ENCODE measurements at places on chromosomes 2 and 18.

DNA sequence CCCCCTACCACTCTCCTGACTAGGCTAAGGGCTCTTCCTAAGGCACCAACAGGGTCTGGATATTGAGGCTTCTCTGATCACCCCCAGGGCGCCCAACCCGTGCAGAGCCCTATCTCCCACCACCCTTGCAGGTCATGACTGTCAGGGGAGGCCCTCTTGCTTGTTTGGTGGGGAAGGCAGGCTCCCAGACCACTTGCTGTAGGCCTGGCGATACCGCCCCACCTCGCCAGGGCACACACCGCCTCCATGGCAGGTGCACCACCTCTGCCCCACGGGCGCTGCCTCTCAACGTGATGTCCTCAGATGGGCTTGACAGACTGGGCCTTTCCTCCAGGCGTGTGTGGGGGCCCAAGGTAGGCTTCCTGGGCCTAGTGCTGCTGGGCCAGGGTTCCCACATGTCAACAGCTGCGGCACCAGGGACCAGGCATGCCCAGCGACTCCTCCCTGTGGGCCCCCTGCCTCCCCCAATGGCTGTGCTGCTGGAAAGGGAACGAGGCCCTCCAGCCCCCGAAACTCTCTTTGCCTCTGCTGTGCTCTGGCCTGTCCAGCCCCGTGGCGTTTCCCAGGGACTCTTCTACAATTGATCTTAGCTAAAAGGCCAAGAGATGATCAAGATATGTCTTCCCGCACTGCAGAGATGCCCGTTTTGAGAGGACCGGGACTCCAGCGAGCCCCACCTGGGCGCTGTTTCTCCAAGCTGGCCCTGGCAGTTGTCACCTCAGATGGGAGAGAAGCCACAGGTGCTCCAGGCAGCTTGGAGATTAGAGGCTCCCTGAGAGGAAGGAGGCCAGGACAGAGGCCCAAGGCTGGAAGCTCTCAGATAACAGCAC is 7.5 kb downstream of the NPPC start:
- no peak for DNase-seq

DNA sequence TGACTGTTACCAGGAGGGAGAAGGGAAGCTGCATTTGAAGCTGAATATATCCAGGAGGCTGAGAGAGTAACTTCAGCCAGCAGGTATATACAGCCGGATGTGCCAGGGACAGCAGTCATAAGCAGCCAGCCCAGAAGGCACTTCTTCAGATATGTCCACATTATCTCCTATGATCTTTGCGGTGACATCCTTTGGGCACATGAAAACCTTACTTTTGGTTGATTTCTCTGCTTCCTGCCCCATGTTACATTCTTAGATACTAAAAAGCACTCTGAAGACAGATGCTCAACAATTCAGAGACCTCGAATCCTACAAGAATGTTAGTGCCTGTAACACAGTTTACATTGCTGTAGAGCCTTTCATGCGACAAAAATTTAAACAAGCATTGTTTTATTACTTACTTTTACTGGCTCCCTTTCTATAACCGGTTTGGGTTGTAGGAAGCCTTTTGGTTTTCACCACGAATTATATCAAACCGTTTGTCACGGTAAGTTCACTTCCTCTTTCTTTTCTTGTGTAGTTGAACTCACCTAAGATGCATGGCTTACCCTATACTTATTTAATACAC is 50.3 kb upstream of the TLK1 start:
- peak; percentile 67 for DNase-seq

DNA sequence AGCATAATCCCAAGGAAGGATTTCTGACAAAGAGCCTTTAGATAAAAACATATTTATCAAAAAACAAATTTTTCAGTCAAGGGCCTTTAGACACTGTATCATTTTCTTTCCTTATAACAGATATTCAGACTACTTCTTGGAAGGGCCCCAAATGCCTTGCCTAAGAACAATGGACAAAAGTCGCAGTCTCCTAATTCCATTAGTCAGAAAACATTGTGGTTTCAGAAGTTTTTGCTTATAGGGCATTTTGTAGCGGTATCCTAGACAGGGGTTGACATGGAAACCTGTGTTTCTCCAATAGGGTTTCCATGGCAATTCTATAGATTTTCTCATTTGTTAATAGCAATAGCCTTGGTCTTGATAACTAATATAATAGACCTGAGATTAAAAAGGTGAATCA is 36.7 kb upstream of the AGPS start:
- no peak for DNase-seq

DNA sequence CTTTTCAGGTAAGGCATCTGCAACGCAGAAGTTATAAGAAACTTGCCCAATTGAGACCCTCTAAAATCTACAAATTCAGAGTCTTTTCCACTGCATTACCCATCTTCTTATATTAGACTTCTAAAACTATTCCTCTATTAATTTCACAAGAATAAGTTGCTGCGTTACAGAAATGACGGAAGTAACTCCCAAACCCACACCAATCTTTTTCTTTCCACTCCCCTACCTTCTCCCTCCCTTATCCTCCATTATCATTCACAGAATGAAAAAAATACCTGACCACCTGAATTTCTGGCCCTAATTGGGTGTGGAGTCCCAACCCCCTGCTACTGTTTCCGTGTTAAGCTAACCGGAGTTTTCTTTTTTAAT is 689 bp downstream of the RPRD1A start:
- DNase-seq = no peak

- no peak for DNase-seq
Measured at GRCh38 chr2:239544918-239545465, 144.2 kb upstream of the HDAC4 start.

DNA sequence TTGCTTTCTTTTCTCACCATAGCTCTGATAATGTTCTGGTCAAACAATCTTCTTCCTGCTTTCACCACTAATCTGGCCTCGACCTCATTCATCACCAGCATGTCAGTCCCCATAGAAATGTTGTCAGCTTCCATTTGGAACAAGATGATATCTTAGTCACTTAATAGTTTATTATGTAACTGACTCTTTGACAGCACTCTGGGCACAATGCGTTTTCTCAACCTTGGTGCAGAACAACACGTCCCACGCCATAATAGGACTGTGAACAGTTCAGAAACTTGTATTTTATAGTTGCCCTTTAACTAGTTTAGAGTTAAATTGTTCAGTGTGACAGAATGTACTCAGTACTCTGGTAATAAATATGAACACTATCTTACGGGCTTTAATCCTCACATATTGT is 106.0 kb downstream of the MC4R start:
- no peak for DNase-seq

DNA sequence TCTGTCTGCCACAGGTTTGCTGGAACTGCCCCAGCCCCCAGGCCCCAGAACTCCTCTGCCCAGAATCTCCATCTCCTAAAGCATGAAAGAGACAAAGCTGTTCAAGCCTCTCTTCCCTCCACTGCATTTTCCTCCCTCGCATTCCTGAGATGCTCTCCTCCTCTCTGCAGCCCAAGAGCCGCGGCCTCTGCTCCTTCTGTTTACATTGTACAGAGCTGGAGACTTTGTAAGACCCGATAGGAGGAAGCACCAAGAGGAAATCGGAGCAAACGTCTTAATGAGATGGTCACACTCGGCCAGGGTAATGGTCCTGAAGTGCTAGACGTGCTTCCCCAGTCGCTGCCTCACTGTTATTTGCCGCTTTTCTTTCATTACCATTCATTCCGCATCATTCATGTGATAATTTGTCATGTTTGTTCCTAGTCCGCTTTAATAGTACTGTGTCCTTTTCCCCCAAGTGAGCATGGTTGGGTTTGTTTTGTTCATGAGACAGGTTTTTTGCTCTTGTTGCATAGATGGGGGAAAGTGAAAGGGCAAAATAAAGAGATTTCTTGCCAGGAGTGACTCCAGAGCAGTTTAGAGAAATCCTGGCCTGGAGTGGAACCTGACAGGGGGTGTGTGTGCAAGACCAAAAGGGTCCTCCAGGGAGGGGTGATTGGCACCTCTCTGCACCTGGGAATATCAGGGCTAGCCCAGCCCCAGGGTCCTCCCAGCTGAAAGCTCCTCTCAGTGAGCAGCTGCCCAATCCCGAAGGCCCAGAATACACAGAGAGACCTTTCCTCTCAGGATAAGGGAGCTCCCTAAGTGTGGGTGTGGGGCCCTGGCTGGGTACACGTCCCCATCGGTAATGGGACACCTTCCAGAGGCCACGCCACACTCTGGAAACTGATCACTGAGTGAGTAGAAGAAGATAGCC is 44.9 kb upstream of the ID2 start:
- DNase-seq = no peak

GRCh38 chr2:139763705-139764104 is 983.5 kb upstream of the NXPH2 start:
- DNase-seq = no peak

Data from GM13976 (cell line).